ENCODE measurements at places on chromosomes 5 and 9. TPM values are rescaled to one million over a fixed set of nuclear protein-coding genes. Genes with fewer than 3 reads are reported as not detected.

ANKRD33B gene
- polyA plus RNA-seq = 5.7 TPM

AK8 gene
- polyA plus RNA-seq = 0.70 TPM

TNC gene
- polyA plus RNA-seq = 23.9 TPM

GPR150 gene
- polyA plus RNA-seq = 0.35 TPM

PLEKHG4B gene
- 8.1 TPM for polyA plus RNA-seq

PCDHGB7 gene
- polyA plus RNA-seq = 8.4 TPM

CCDC192 gene
- 0.92 TPM for polyA plus RNA-seq

MYMK gene
- polyA plus RNA-seq = not detected

PCDHB12 gene
- polyA plus RNA-seq = 2.1 TPM

NPR2 gene
- polyA plus RNA-seq = 13.2 TPM

C1QTNF3 gene
- 0.91 TPM for polyA plus RNA-seq

PCDHA5 gene
- polyA plus RNA-seq = 0.53 TPM

MAPK9 gene
- polyA plus RNA-seq = 37.0 TPM

PCYOX1L gene
- 17.6 TPM for polyA plus RNA-seq

ADAM19 gene
- polyA plus RNA-seq = 6.5 TPM

ANGPTL2 gene
- 6.7 TPM for polyA plus RNA-seq

SHLD3 gene
- polyA plus RNA-seq = 1.7 TPM

FAM151B gene
- 1.3 TPM for polyA plus RNA-seq

PCDHGA7 gene
- not detected for polyA plus RNA-seq

POLR3G gene
- 2.4 TPM for polyA plus RNA-seq

NELFB gene
- polyA plus RNA-seq = 87.6 TPM

QRFP gene
- 0.45 TPM for polyA plus RNA-seq

PDE8B gene
- 1.4 TPM for polyA plus RNA-seq

PROB1 gene
- 20.5 TPM for polyA plus RNA-seq

KCNN2 gene
- 17.6 TPM for polyA plus RNA-seq

INPP5E gene
- polyA plus RNA-seq = 19.5 TPM

CDH12 gene
- polyA plus RNA-seq = 0.56 TPM

PCDHA12 gene
- polyA plus RNA-seq = 1.7 TPM

PTGES gene
- polyA plus RNA-seq = 3.0 TPM

COL15A1 gene
- 1.3 TPM for polyA plus RNA-seq

EGFL7 gene
- 50.9 TPM for polyA plus RNA-seq

DPYSL3 gene
- 49.4 TPM for polyA plus RNA-seq

GNA14 gene
- polyA plus RNA-seq = 1.2 TPM

ENTR1 gene
- polyA plus RNA-seq = 30.2 TPM

PTGS1 gene
- polyA plus RNA-seq = not detected

IFNB1 gene
- not detected for polyA plus RNA-seq

KCNMB1 gene
- 3.9 TPM for polyA plus RNA-seq

KIAA1958 gene
- 9.9 TPM for polyA plus RNA-seq

PCDHB14 gene
- 11.8 TPM for polyA plus RNA-seq

WDR31 gene
- polyA plus RNA-seq = 8.8 TPM

GLDC gene
- polyA plus RNA-seq = 1.5 TPM

LYRM7 gene
- 25.5 TPM for polyA plus RNA-seq

SPINK7 gene
- not detected for polyA plus RNA-seq

NEUROG1 gene
- polyA plus RNA-seq = not detected

WNK2 gene
- polyA plus RNA-seq = 34.5 TPM

RNF208 gene
- polyA plus RNA-seq = 8.1 TPM

TAF11L8 gene
- not detected for polyA plus RNA-seq

GGTA1 gene
- 1.1 TPM for polyA plus RNA-seq

INSYN2B gene
- polyA plus RNA-seq = 1.7 TPM

CNTNAP3 gene
- 1.1 TPM for polyA plus RNA-seq

PHYHD1 gene
- 43.8 TPM for polyA plus RNA-seq

SGTB gene
- polyA plus RNA-seq = 6.9 TPM

Data from cardiac muscle cell (in vitro differentiated cells and primary cell).